ENCODE measurements at places on chromosomes 6 and 20. TPM values are rescaled to one million over a fixed set of nuclear protein-coding genes. Genes with fewer than 3 reads are reported as not detected.

- peak overlapping the region; percentile 26 for H3K4me3 ChIP-seq
- DNase-seq, result no peak
- peak overlapping the region; percentile 73 for H3K27ac ChIP-seq
- no peaks in the 10 kb centered on the region for H3K27me3 ChIP-seq
- no peaks in the 10 kb centered on the region for H3K4me1 ChIP-seq
- H3K36me3 ChIP-seq, result no peaks in the 10 kb centered on the region
Observed at GRCh38 chr6:25137916-25138232, 141.3 kb upstream of the CARMIL1 start.

- no peak for DNase-seq
- peaks cover 17% of the 10 kb centered on the region for H3K36me3 ChIP-seq
- H3K27me3 ChIP-seq, result no peaks in the 10 kb centered on the region
- H3K27ac ChIP-seq, result no peak overlapping the region
Observed at GRCh38 chr20:63945031-63945658, 11.1 kb downstream of the UCKL1 start.

GRCh38 chr6:43780941-43781928 is 11.2 kb downstream of the VEGFA start:
- no peak overlapping the region for H3K4me3 ChIP-seq
- H3K4me1 ChIP-seq, result no peaks in the 10 kb centered on the region
- DNase-seq, result no peak
- H3K36me3 ChIP-seq, result peaks cover 23% of the 10 kb centered on the region
- H3K27ac ChIP-seq, result no peak overlapping the region
- H3K27me3 ChIP-seq, result no peaks in the 10 kb centered on the region

The GGT7 gene
- 10.1 TPM for total RNA-seq

- no peak overlapping the region for H3K27ac ChIP-seq
- no peaks in the 10 kb centered on the region for H3K4me1 ChIP-seq
Observed at GRCh38 chr6:167207527-167207926, 49.7 kb upstream of the GPR31 start.

The MAD2L1BP gene
- total RNA-seq, result 48.8 TPM

GRCh38 chr6:8082954-8083858 is 19.0 kb upstream of the BLOC1S5 start:
- H3K36me3 ChIP-seq, result no peaks in the 10 kb centered on the region
- no peak for DNase-seq
- H3K4me1 ChIP-seq, result no peaks in the 10 kb centered on the region

DNA sequence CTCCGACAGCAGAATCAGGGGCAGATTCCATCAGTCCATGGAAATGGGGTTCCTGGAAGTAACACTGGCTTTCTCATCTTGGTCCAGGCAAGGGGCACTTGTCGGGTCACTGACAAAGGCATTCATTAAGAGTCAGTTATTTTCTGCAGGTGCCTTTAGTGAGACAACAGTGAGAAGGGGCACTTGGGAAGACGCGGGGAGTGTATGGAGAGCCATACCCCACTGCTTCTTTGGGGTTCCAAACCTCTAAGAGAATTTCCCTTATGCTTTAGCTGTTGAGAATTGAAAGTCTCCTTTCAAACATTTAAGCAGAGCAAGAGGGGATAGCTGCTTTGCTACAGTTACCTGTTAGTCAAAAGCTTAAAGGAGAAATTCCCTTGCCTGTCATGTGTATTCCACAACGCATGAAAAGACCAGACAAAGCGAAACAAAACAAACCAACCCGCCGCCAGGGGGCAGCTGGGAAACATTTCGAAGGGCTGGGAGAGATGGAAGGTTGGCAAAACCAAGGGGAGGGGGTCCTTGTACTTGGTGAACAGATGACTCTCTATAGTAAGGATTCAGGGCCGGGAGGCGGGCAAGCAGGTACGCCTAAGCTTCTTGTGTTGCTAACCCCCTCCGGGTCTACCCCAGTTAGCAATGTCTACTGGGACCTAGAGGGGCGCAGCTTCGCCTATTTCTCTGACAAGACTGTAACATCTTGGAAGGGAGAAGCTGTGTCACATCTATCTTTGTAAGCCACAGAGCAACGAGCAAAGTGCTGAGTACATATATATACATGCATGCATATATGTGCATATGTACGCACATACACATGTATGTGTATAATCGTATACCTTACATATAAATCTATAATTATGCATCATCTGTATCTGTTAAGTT is 474.9 kb upstream of the AGPAT4 start:
- no peaks in the 10 kb centered on the region for H3K36me3 ChIP-seq
- no peak overlapping the region for H3K4me3 ChIP-seq
- H3K27ac ChIP-seq, result no peak overlapping the region
- peak; percentile 34 for DNase-seq
- no peaks in the 10 kb centered on the region for H3K27me3 ChIP-seq
- no peaks in the 10 kb centered on the region for H3K4me1 ChIP-seq

DNA sequence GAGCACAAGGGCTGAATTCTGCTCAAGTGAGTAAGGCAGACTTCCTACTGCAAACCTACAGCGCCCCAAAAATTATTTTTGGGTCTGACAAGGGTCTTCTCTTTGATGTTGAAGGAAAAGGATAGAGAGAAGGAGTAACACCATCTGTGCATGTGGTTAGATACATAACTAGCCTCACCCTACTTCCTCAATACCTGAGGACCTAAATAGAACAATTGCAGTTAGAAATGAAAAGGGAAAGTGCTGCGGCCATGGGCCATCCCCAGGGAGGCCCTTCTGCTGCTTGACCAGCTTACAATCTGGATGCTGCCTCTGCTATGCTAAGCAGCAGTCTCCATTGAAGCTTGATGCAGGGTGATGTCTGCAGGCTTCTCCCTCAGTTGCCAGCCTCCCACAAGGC is 63.2 kb upstream of the ARMH2 start:
- H3K4me3 ChIP-seq, result no peak overlapping the region
- DNase-seq, result no peak
- H3K27me3 ChIP-seq, result no peaks in the 10 kb centered on the region
- peaks cover 6% of the 10 kb centered on the region for H3K4me1 ChIP-seq
- H3K27ac ChIP-seq, result no peak overlapping the region

The HLA-DQA1 gene
- total RNA-seq, result 13.5 TPM

The RNF217 gene
- total RNA-seq, result 20.4 TPM

DNA sequence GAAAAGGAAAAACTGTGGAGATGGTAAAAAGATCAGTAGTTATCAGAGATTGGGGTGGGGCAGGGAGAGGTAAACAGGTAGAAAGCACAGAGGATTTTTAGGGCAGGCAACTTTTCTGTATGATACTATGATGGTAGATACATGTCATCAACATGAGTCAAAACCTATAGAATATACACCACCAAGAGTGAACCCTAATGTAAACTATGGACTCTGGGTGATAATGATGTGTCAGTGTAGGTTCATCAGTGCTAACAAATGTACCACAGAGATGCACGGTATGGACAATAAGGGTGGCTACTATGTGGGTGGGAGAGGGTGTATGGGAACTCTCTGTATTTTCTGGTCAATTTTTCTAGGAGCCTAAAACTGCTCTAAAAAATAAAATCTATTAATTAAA is 18.5 kb downstream of the PACSIN1 start:
- no peak overlapping the region for H3K4me3 ChIP-seq
- H3K27me3 ChIP-seq, result no peaks in the 10 kb centered on the region
- H3K36me3 ChIP-seq, result no peaks in the 10 kb centered on the region
- H3K27ac ChIP-seq, result no peak overlapping the region

The FRS3 gene
- 2.7 TPM for total RNA-seq

The PTGIS gene
- 8.0 TPM for total RNA-seq

The MYB gene
- total RNA-seq, result 78.0 TPM

GRCh38 chr20:61968932-61969331 is 96.7 kb downstream of the TAF4 start:
- peaks cover 18% of the 10 kb centered on the region for H3K27me3 ChIP-seq
- peaks cover 3% of the 10 kb centered on the region for H3K36me3 ChIP-seq
- no peak overlapping the region for H3K4me3 ChIP-seq
- no peaks in the 10 kb centered on the region for H3K4me1 ChIP-seq
- no peak overlapping the region for H3K27ac ChIP-seq
- DNase-seq, result no peak

- DNase-seq, result no peak
- H3K27me3 ChIP-seq, result no peaks in the 10 kb centered on the region
- no peaks in the 10 kb centered on the region for H3K36me3 ChIP-seq
Observed at GRCh38 chr6:165040440-165040839, 269.0 kb downstream of the C6orf118 start.

The RAB44 gene
- 0.08 TPM for total RNA-seq

- H3K4me3 ChIP-seq, result no peak overlapping the region
- H3K27me3 ChIP-seq, result no peaks in the 10 kb centered on the region
- no peak overlapping the region for H3K27ac ChIP-seq
- DNase-seq, result no peak
Observed at GRCh38 chr6:159610881-159611280, 82.2 kb downstream of the SOD2 start.

The BPIFA1 gene
- total RNA-seq, result not detected

DNA sequence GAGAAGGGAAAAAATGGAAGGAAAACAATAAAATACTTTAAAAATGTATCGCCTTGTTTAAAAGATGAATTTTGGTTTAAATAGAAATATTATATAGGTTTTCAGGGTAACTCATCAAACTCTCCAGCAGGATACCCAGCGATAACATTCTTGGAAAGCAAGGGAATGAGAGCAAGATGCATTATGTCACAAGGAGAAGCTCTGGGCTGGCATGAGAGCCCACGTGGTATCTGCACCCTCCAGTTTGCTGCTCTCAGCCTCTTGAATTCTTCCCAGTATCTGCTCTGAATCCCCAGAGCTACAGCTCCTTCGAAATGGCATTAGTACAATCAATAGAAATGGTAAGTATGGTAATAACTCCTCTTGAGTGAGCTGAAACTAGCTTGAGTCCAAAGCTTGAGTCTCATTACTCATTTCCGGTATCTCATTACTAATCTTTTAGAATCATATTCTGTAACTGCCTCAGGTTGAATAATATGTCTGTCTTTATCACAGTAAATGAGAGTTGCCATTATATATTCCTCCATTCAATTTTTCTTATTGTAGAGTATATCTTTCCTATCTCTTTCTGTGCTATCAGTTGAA is 4.9 kb upstream of the TMEM242 start:
- H3K27me3 ChIP-seq, result no peaks in the 10 kb centered on the region
- H3K36me3 ChIP-seq, result no peaks in the 10 kb centered on the region
- peaks cover 8% of the 10 kb centered on the region for H3K4me1 ChIP-seq
- no peak for DNase-seq

DNA sequence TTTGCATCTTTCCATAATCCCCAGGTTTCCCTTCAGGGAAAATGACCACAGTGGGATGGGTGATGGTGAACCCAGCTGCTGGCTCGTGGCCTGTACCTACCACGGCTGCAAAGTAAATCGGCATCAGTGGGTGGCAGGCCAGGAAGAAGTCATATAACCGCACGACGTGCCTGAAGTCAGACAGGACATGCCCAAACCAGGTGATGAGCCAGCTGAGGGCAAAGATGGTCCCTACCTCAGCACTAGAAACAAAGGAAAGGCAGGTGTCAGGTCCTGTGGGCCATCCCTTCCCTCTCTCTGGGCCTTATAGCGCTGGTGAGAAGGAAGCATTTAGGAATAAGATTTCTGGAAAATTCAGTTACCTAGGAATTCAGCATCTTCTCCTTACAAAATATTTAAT is 22.2 kb downstream of the TBC1D20 start:
- H3K36me3 ChIP-seq, result no peaks in the 10 kb centered on the region
- H3K27ac ChIP-seq, result no peak overlapping the region
- H3K4me3 ChIP-seq, result no peak overlapping the region

All from colonic mucosa (tissue), 4 donors.